Activated CD4-positive, alpha-beta T cell treated with anti-CD3 and anti-CD28 coated beads, Interleukin-2, amount 50 U/mL, for 24 hours (primary cell): ENCODE measurements at places on chromosomes 5 and 9.
A peak's percentile ranks its signal among the peaks of the same experiment; 100 is the strongest.

- DNase-seq: no peak
Observed at GRCh38 chr9:16386827-16387077, 483.7 kb downstream of the BNC2 start.

DNA sequence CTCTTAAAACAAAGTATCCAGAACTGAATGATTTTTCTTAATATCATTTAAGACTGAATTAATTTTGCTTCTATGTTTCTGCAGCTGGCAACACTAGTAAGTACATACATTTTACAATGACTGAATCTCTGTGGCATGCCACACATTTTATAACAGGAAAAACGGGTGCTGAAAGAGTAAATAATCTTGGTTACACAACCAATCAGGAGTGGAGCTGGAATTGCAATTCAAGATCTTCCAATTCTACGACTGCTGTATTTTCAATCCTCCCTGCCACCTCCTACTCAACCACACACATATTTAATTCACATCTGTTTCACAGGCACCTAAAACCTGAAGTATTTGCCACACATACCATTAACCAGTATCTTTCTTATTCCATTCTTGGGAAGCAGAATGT lies 52.7 kb upstream of the NR5A1 start:
- no peak for DNase-seq

DNA sequence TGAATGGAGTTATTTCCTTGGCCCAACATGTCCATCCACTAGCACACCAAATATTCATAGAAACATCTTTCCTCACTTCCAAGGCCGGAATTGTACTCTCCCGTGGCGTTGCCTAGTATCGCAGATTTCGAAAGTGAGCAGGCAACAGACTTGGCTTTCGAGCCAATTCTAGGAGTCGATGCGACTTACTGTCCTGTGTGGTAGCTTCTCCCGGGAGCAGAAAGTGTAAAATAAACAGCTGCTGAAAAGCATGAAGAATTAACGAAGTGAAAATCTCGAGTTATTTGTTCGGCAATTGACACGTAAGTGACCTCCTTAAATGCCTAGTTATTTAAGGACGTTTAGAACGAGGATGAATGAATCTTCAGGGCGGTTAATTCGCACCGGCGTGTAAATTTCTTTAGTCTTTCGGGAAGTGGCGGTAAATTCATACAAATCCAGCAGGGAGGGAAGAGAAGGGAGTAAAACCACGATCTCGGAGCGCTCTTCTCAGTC lies 449 bp upstream of the PCSK5 start:
- DNase-seq: no peak

DNA sequence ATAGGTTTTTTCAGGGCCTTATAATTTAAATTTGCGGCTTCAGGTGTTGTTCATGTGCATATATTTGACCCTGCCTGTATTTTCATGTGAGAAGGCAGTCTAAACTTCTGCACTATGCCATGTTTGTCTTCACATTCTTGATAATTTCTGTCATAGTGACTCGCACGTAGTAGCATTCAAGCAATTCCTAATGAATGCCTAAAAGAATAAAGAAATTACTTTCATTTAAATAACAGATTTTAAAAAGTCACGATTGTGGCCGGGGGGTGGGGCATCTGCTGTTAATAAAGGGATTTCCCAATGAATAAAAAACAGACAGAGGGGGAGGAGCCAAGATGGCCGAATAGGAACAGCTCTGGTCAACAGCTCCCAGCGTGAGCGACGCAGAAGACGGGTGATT lies 318.0 kb downstream of the ADAMTS6 start:
- no peak for DNase-seq

DNA sequence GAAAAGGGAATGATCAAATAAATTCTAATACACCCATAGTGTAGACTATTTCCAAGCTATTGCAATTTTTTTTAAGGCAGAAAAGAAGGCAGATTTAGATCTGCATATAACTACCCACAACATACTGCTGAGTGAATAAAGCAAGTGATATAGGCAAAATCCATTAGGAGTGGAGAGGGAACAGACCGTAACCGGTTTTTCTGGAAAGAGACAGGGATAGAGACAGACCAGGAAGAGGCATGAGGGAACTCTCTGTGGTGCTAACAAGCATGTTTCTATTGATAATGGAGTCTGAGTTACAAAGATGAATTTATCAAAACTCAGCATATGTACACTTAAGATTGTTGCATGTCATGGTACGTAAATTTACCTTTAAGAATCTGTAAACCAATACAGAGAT lies 14.5 kb downstream of the ZDHHC21 start:
- no peak for DNase-seq

DNA sequence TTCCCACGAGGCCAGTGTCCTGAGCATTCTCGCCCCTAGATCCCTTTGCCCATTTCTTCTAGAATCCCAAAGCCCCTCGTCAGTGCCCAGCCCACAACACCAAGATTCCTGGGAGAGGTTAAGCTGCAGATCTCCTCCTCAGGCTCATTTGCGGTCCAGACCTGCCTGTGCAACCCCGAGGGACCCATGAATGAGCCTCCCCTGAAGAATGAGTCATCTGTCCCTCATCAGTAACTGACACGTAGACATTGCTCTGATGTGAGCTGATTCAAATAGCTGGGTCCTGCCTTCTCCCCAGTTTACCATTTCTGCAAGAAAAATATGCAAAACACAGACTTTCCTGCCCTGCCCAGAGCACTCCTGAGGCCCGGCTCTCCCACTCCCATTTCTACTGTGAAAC lies 92.8 kb downstream of the ADCY2 start:
- DNase-seq: no peak

GRCh38 chr5:109239456-109239855 lies 170.3 kb downstream of the PJA2 start:
- DNase-seq: no peak

DNA sequence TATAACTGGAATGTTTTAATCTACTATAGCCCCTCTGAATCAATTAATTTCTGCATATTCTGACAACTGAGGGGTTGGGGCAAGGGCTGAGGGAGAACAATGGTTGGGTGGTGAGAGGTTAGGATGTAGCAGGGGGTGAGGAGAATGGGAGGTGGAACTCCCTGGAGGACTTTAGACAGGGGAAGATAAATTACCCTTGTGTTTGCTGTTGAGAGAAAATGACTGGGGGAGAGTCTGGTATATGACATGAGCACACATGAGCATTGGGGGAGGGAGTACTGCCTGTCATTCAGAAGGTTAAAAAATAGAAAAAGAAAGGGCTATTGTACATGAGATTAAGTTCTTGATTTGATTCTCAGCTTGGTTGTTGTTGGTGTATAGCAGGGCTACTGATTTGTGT lies 37.2 kb upstream of the PAPPA start:
- no peak for DNase-seq

DNA sequence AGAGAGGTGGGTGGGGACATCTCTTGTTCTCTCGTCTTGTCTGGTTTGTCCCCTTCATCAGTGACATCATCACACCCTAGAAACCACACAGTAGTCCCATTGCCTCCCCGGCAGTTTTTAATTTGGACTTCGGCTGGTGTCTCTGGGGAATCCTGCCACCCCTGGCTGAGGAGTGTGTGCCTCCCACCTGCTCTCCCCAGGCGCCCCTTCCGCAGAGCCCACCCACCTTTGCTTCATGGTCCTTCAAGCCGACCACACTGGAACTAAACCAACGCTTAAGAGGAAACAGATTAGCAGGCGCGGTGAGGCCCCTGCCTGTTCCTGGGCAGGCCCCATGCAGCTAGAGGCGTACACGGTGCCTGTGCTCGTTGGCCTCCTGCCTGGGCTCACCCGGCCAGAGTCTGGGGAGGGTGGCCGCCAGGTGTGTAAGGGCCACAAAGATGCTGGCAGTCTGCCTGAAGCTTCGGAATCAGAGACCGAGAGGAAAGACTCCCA lies 107.6 kb upstream of the SPRY4 start:
- DNase-seq: no peak

GRCh38 chr9:99368341-99369326 lies 146.6 kb downstream of the SEC61B start:
- DNase-seq: no peak

- DNase-seq: no peak
Observed at GRCh38 chr5:151357792-151358191, 10.4 kb upstream of the SLC36A2 start.

DNA sequence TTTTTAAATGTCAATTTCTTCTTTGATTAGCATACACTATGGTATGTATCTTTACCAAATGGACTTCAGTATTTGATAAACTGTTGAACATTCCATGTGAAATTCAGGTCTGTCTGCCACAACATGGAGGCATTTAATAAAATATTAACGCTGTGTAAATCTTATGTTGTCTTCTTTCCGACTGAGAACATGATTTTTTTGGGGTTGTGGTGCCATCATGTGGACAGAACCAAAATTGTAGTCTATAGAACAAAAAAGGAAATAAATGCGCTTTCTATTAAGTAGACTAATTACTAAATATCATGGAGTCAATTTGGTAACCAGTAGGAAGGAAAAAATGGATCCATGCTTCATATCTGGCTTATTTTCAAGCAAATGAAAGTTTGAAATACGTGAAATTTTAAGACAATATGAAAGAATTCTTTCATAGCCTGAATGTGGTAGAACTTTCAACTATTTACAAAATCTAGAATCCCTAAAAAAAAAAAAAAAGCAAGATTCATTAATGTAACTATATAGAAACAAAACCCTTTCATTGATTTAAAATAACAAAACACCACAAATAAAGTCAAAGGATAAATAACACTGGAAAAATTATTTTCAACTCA lies 2.8 kb upstream of the PLK2 start:
- DNase-seq: peak; percentile 40

- no peak for DNase-seq
Observed at GRCh38 chr5:22044229-22044628, 808.9 kb downstream of the CDH12 start.

DNA sequence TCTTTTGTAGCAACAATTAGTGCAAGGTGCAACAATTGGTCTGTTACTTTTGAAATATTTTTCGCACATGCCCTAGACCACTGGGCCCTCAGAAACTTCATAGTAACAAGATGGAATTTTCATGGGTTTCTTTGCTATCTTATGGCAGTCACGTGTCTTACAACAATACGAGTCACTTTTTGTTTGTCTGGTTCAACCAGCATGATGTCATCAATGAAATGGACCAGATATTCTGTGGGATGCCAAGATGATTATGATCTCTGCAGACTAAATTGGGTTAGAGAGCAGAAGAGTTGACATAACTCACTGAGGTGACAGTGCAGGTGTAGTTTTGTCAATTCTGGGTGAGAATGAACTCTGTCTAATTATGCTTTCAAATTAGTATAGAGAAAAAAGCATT lies 239.6 kb upstream of the RIOK2 start:
- DNase-seq: no peak

DNA sequence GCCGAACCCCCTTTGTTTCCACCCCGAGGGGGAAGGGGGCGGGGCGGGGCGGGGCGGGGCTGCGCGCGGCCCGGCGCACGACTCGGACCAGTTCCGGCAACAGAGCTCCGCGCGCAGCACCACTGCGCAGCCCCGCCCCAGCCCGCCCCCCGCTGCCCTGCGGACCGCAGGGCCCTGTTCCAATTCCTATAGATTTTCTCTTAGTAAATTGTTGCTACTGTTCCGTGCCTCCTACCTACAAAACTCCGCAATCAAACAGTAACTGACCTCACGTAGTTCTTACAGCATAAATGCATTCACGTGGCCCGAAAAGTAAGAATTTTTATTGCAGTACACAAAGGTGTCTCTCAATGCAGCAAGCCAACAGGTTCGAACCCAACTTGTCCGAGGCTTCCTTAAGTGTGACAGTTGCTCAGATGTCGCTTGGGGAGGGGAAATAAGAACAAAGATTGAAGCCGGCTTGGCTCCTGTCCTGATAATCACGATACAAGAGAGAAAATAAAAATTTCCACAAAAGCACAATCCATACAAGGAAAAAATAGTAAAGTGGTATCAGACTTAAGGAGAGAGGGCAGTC lies 1.2 kb upstream of the RNF38 start:
- peak; percentile 56 for DNase-seq

GRCh38 chr9:71620746-71621145 lies 147.6 kb downstream of the CEMIP2 start:
- no peak for DNase-seq

DNA sequence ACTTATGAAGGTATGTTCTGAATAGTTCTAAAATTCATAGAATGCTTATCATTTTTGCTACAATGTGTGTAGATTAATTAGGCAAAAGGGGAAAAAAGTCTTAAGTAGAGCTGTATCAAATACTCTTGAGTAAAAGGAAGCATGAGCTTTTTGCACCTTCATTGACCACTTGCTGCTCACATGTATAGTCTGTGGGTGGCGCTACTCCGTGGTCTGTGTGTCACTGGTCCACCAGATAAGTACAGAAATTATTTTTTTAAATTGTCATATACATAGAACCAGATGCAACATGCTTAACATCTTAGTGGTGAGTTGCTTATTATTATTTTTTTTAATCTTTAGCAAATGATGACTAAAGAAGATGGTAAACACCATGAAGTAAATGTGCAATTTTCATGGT lies 130.2 kb downstream of the MAN2A1 start:
- no peak for DNase-seq

- DNase-seq: no peak
Observed at GRCh38 chr5:94021246-94021645, 279.8 kb upstream of the POU5F2 start.

DNA sequence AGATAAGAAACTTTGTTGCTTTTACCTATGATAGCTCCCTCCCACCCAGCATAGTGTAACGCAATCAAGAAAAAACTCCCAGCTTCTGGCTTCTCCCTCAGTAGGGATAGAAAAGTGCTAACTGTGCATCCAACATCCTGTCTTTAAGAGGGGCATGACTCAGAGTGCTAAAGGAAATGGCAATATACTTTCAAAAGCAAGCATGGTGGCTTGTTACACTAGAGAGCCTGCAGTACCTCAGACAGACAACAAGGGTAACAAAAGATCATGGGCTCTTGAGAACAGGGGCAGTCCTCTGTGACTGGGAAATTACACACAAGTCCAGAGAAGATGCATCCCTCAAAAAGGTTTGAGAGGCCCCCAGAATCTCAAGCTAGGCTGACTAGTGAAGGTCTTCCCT lies 37.8 kb downstream of the PRELID2 start:
- no peak for DNase-seq

DNA sequence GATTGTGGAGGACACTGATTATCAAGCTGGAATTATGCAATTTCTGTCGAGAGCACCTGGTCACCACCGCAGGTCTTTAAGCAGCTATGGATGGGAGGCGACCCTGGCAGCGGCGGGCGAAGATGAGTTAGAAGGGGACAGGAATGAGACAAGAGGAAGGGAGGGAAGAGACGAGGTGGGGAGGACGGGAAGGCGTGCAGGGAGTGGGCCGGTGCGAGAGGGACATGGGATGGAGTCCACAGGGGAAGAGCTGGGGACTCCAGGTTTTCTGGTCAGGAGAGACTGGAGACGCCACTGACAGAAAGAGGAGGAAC lies 192.3 kb downstream of the MELK start:
- DNase-seq: no peak

DNA sequence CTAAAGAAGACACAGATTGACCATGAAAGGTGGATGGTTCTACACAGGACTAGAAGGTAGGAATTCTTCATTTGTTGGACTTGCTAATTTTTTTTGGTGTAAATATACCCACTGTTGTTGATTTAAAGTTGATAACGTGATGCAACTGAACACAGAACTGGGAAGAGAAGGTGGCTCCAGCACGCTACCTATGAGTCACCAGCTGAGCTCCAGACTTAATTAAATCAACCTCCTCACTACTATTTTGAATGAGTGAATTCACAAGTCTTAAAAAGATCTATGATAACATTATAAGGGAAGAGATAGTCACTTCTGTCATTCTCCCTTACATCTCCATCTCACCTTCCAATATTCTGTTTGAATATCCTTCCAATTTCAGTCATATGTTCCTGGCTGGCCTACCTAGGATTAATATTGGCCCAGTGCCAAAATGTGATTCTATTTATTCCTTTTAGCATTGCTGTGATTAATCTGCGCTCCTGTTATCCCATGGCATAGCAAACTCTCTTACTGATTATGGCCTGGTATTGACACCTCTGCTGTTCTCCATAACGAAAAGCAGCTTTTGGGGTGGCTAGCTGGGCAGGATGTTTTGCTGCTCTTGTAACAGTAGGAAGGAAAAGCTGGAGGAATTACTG lies 135.9 kb upstream of the CCDC152 start:
- no peak for DNase-seq
